ENCODE measurements at places on chromosomes 5 and 9.

DNA sequence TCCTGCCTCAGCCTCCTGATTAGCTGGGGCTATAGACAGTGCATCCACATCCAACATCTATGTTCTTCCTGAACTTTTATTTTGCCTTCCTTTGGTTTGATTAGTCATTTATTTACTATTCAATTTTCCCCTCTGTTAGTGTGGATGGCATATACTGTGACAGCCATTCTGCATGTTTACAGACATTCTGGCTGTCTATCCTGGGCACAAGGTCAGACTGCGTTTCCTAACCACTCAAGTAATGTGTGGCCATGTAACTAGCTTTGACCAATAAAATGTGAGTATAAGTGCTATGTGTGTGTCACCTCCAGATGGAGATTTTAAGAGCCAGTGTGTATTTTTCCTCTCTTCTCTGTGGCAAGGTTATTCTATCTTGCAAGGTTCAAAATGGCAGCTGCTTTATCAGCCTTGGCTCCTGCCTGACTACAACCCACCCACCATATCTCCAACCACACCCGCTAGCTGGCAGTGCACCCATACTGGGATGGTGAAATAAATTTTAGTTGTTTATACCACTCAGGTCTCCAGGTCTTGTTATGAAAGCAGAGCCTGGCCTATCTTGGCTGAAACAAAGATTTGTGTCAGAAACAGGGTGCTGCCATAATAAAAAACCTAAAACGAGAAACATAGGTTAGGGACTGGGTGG lies 32.2 kb downstream of the PDE6A start:
- DNase-seq = no peak

- DNase-seq = no peak
Measured at GRCh38 chr5:102290004-102290403, 6.1 kb downstream of the SLCO4C1 start.

- DNase-seq = no peak
Measured at GRCh38 chr9:16612627-16613026, 257.8 kb downstream of the BNC2 start.

DNA sequence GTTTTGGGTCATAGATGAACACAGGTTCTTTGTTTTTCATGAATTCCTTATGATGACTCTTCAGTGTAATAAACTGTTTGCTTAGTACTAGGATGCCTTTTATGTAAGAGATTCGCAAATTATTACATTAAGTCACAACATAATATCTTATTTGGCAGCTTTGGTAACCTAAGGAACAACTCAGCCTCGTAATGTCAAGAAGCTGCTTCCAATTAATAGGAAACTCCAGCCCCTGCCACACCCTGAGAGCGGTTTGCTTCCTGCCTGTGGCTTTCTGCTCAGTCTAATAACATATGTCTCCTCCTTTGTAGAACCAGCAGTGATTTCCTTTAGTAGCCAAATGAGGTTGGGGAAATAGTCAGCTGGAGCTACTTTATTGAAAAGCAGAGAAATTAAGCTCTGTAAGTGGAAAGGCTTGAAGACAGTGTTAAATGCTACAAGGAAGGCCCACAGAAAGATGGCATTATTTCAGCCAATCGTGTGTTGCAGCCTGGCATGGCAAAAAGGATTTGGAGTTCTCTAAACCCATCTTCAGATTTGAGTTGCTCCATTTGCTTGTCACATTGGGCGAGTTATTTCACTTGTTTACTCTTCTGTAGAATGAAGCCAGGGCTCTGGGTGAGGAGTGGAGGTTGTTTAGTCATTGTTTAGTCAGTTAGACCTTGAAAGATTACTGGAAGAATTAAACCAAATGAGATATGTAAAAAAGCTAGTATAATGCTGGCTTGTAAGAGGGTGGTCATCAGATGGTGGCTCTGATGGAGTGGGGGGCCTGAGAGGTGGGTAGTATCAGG lies 54.1 kb downstream of the MTAP start:
- DNase-seq = no peak

GRCh38 chr5:124662181-124662781 lies 84.2 kb downstream of the ZNF608 start:
- no peak for DNase-seq

DNA sequence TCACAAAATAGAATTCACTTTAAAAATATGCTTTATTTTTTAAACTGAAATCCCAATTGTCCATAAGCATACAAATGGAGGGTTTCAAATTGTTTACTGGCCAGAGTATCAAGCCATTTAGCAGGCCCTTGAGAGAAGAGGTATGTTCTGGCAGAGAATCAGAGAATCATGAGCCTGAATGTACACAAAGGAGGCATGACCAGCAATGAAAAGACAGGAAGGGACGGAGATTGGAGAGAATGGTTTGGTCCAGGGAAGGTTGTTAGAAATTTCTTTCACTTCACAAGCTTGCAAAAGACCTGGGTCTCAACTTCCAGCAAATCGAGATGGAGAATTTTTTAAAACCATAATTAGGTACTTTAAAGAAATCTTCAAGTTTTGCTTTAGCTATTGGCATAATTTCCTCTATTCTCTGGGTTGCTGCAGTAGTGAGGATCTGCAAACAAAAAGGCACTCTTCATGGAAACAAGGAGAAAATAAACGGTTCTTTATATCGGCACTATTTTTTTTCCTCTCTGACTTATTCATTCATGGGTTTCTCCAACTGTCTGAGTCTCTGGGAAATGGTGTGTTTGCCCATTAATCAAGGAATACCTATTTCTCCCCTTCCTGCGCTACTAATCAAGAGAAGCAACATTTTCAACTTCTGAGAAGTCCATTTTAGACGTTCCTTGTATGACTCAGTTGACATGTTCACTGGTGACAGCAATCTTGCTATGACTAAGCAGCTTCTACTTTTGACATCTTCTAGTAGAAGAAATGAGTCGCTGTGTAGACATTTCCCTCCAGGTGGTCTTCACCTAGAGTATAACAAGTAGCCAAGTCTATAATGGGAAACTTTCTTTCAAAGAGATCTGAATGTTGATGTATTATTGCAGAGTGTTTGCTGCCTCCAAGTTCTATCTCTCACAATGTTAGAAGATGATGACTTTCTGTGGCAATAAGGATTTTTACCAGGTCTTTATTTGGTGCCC lies 23.1 kb upstream of the ERCC6L2 start:
- DNase-seq = no peak

GRCh38 chr5:26563979-26564378 lies 474.4 kb downstream of the CDH9 start:
- DNase-seq = no peak

- no peak for DNase-seq
Measured at GRCh38 chr5:135670588-135670987, 91.8 kb upstream of the CXCL14 start.

- no peak for DNase-seq
Measured at GRCh38 chr5:174843263-174844250, 119.2 kb downstream of the MSX2 start.

DNA sequence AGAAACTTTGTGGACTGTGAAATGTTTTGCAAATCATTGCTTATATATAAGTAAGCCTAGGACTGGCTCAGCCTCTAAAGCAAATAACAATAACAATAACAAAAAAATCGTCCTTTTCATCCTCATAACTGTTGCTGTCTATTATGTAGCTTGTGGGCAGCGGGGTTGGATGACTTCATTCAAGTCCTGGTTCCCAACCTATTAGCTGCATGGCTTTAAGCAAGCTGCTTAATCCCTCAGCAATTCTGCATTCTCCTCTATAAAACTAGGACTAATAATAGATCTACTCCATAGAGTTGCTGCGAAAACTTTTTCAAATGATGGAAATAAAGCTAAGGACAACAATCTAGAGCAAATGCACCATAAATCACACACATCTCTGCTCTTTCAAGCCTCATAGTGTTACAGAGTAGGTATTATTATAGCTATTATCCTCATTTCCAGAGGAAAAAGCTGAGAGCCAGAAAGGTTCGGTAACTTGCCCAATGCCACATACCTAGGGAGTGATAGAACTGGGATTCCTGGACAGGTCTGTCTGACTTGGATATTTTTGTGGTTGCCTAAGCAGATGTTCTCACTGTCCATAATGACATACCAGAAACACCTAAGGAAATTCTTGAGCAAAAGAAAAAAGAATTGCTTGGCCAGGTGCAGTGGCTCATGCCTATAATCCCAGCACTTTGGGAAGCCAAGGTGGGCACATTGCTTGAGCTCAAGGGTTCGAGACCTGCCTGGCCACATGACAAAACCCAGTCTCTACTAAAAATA lies 98.8 kb upstream of the ADRA1B start:
- no peak for DNase-seq

- DNase-seq = no peak
Measured at GRCh38 chr5:9558319-9558965, 12.6 kb upstream of the SEMA5A start.

- no peak for DNase-seq
Measured at GRCh38 chr9:79222483-79222882, 349.3 kb upstream of the TLE4 start.

DNA sequence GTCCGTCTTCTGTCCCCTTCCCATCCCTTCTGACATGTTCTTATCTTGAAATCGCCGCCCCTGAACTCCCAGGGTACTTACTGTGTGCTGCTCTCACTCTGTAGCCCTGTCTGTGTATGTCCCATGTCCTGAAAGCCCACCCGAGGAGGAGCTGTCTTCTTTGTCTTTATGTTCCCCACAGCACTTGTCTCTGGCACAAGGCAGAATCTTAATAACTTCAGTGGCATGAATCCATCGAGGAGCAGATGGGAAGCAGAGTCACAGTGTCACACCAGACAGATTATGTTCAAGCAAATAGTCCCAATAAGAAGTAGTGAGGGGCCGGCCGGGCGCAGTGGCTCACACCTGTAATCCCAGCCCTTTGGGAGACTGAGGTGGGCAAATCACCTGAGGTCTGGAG lies 29.7 kb upstream of the LTC4S start:
- DNase-seq = no peak

GRCh38 chr5:149126906-149127305 lies 14.4 kb upstream of the ABLIM3 start:
- no peak for DNase-seq

GRCh38 chr5:61704289-61704688 lies 372.2 kb downstream of the ZSWIM6 start:
- no peak for DNase-seq

DNA sequence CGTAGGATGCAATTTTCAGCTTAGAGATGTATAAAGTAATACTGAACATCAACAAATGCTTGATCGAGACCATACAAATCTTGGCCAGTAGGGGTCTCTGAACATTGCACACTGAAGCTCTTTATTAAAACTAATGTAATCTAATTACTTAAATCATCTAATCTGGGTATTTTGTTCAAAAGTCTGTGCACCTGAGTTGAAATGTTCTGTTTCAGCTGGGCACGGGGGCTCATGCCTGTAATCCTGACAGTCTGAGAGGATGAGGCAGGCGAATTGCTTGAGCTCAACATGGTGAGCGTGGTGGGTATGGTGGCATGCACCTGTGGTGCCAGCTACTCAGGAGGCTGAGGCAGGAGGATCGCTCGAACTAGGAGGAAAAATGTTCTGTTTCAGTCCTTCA lies 41.0 kb downstream of the ESM1 start:
- no peak for DNase-seq

DNA sequence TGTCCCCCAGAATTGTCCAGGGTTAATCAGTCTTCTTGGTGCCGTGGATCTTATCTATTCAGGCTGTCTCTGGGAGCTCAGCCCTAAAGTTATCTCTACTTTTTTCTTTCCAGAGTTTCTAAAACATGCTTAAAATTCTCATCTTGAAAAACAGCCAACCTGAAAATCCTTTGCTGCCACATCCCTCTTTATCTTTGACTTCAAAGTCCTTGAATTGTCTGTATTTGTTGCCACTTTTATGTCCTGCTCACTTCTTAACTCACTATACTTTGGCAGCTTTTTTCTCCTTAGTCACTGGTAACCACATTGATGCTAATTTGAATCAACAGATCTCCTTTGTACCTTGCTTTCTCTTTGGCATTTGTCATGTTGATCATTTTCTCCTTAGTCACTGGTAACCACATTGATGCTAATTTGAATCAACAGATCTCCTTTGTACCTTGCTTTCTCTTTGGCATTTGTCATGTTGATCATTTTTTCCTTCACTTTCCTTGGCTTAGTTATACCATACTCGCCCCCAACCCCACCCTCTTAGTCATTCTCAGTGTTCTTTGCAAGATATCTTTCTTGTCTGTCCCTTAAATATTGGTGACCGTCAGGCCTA lies 8.5 kb downstream of the DMXL1 start:
- no peak for DNase-seq

GRCh38 chr5:149387982-149388381 lies 8.9 kb upstream of the IL17B start:
- DNase-seq = no peak

DNA sequence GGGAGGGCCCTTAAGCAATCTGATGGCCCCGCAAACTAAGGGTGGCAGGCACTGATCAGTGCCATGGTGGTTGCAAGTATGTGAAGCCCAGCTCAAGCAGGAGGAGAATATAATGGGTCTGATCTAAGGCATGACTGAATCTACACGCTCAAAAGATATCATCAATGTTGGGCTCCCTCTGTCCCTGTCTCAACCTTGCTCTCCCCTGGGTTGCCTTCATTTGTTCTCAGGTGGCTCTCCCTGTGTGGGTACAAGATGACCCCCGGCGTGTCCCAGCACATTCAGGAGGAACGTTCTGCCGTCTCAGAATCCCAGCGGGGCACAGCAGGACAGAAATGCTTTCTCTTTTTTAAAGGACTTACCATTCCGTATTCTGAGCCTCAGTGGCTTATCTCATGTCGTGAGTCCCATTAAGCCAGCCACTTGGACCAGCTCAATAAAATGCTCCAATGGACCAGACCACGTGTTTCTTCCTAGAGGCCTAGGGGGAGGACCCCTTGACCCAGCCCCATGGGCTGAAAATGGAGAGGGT lies 12.0 kb upstream of the RNF130 start:
- DNase-seq = no peak

DNA sequence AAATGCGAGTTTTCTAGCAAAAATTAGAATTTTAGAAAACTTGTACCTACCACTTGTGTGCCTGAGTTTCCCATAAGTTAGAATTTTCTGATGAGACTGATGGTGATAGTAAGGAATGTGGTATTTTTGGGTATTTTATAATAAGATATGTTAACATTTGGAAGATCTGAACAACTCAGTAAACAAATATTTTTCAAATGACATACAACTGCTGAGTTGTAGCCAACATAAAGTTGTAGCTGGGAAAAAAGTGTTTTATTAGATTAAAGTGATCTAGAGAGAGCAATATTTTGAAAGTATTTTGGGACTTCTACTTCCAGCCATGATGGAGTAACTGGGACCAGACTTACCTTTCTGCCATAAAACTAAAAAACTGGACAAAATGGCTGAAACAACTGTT lies 37.9 kb downstream of the GEMIN5 start:
- no peak for DNase-seq

- DNase-seq = no peak
Measured at GRCh38 chr5:77146896-77147295, 59.8 kb upstream of the ZBED3 start.

DNA sequence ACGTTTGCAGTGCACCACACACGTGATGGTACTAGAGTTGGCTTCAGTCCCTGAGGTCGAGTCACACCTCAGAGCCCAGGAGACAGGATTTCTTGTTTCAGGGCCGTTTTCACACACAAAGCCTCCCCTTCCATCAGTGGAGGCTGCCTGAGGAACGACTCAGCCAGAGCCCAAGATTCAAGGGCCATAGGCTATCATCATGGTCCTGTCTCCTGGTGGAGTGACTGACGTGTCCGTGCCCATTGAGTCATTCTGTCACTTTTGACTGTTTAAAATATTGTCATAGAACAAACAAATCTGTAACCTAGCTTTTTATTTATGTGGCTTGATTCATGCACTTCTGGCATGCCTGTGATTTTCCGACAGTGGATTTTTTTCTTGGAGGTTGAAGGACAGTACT lies 28.3 kb downstream of the CAMK2A start:
- no peak for DNase-seq

- DNase-seq = no peak
Measured at GRCh38 chr9:116555556-116556155, 131.4 kb upstream of the TRIM32 start.

Data from cortex of kidney (tissue), 1 donor.